Activated CD8-positive, alpha-beta memory T cell treated with anti-CD3 and anti-CD28 coated beads for 1 hour (primary cell): ENCODE measurements at places on chromosomes 2 and 18.

DNA sequence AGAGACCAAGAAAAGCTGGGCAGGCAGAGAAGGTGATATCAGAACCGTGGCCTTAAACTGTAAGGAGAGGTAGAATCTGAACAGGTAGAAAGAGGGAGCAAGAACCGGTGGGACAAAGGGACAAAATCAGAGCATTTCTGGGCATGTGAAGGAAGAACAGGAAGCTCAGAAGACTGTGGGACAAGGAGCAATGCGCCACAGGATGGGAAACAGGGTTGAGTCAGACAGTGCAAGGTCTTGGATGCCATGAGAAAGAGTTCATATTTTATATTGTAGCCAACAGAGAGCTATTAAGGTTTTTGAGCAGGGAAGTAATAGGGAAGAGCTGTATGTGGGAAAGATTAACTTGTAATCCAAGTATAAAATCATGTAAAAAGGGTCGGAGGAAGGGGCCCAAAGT, 106.4 kb upstream of the UGP2 start:
- DNase-seq: no peak

- no peak for DNase-seq
Observed at GRCh38 chr2:208311954-208312353, 45.9 kb downstream of the PIKFYVE start.

GRCh38 chr2:180790891-180791290, 189.5 kb upstream of the UBE2E3 start:
- DNase-seq: no peak

DNA sequence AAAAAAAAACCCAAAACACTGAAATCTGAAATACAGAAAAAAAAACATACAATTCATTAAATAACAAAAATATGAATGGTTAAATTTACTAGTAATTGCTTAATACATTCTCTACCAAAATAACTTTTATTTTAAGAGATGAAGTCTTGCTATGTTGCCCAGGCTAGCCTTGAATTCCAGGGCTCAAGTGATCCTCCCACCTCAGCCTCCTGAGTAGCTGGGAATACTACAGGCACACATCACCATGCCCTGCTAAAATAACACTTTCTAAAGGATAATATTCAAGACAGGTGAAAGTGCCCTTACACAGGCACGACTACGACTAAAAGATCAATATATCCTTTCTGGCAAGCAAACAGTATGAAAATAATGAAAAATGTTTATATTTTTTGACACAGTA, 9.5 kb downstream of the USP34 start:
- no peak for DNase-seq

DNA sequence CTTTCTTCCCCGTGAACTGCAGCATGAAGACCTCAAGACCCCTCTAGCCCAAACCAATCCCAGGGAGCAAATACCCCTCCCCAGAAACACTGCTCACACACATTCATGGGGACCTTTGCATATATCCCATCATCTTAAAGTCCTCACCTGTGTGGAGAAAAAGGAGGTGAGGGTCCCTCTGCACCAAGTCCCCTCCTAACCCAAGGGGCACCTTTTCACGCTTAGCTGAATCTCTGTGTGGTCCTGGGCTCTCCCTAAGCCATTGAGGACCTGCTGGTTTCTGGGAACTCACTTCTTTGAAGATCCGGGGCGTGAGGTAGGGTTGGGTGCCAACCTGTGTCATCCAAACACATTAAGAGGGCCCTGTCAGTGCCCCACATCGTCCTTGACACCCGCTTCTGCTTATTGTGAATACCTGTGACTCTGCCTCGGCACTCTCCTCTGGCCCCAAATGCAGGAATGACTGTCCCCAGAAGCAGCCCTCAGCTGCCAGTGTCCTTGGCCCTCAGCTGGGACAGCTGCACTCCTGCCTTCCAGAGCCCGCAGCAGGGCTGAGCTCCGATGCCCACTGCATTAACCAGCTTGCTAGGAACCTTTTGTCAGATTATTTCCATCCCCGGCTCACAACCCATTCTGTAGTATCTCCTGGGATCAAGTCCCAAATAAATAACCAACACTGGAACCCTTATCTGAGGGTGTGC, 41.3 kb upstream of the ITM2C start:
- DNase-seq: no peak

DNA sequence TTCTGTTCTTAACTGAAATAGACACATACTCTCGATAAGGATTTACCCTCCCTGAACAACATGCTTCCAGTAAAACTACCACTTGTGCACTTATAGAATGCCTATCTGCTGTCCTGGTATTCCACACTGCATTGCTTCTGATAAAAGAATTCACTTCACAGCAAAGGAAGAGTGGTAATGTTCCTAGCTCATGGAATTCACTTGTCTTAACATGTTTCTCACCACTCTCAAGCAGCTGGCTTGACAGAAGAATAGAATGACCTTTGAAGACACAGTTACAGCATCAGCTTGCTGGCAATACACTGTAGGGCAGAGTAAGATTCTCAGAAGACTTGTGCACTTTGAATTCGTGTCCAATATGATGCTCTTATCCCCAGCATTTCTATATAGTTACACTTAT, 524.1 kb upstream of the CNTNAP5 start:
- DNase-seq: no peak

- DNase-seq: no peak
Observed at GRCh38 chr2:64533882-64534281, 9.8 kb downstream of the AFTPH start.

- no peak for DNase-seq
Observed at GRCh38 chr2:228474466-228474865, 293.0 kb upstream of the SPHKAP start.

- no peak for DNase-seq
Observed at GRCh38 chr18:25985707-25986394, 104.6 kb downstream of the SS18 start.

DNA sequence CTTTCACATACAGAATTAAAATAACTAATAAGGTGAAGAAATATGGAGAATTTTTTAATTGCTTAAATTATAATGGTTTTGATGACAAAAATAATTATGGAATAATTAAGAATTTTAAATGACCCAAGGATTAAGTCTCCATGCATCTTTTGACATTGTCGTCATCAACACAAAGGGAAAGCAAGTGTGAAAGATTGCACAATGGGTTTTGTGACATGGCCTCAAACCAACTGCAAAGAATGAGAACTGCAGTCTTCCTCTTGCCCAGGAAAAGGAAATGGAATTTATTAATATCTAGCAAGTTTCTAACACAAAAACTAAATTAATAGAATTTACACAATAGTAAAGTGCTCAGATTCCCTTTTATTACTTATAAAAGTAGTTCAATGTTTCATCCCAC, 329.1 kb upstream of the PKDCC start:
- DNase-seq: no peak

DNA sequence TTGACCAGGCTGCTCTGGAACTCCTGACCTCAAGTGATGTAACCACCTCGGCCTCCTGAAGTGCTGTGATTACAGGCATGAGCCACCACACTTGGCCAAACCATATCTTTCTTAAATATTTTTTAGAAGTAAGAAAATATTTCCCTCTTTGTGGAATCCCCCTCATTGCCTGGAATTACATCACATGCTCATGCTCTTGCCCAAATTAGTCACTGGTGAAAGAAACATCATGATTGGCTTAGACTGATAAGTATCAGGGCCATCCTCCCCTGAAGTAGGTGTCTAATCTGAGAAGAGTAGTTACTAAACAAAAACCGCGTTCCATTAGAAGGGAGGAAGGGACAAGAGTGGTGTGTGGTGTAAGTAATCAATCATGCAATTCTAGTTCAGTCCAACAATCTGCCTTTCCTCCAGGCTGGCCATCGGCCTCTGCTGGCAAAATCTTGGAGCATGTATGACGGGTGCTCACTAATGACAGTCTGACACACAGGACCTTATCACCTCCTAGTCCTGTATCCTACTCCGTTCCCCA, 52.3 kb upstream of the SCG2 start:
- DNase-seq: no peak
